ENCODE measurements at places on chromosomes 7 and 10. TPM values are rescaled to one million over a fixed set of nuclear protein-coding genes. Genes with fewer than 3 reads are reported as not detected.
A peak's percentile ranks its signal among the peaks of the same experiment; 100 is the strongest.

GRCh38 chr7:101094791-101095375 is 9.6 kb downstream of the TRIM56 start:
- H3K4me3 ChIP-seq = no peak overlapping the region
- peak overlapping the region; percentile 64 for H3K27ac ChIP-seq
- DNase-seq = peak; percentile 47
- H3K36me3 ChIP-seq = no peaks in the 10 kb centered on the region

Gene SH2D4B
- total RNA-seq = not detected

- no peaks in the 10 kb centered on the region for H3K27me3 ChIP-seq
- H3K27ac ChIP-seq = no peak overlapping the region
- no peaks in the 10 kb centered on the region for H3K4me1 ChIP-seq
Measured at GRCh38 chr10:64813391-64813790, 1292.2 kb downstream of the REEP3 start.

GRCh38 chr10:101400585-101400984 is 46.6 kb downstream of the BTRC start:
- no peaks in the 10 kb centered on the region for H3K27me3 ChIP-seq
- DNase-seq = no peak
- H3K4me1 ChIP-seq = peaks cover 11% of the 10 kb centered on the region
- no peak overlapping the region for H3K4me3 ChIP-seq
- no peaks in the 10 kb centered on the region for H3K36me3 ChIP-seq

DNA sequence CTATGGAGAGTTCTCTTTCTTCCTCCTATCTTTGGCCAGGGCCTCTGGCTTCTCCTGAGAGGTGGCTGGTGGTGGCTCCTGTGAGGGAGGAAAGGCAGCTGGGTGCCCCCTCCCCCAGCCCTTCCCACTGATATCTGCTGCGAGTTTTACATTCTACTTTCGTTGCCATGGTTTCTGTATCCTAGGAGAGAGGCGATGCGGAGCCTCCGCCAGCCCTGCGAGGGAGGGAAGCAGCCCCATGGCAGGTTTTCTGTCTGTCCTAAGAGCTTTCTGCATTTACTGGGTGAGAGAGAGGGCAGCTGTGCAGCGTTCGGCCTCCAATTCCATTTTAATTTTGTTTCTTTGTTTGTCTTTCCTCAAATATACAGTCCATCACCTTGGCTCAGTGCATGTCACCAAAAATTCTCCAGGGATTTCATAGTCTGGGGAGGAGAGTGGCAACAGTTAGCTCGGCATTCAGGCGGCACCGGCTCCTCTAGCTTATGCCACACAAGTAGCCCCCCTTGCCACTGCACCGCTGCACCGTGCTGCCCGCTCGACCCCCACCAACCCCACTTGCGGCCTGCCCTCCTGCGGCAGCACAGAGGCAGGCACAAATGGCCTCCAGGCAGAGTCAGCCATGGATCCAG is 20.4 kb downstream of the DNAJB12 start:
- H3K27me3 ChIP-seq = no peaks in the 10 kb centered on the region
- no peak overlapping the region for H3K4me3 ChIP-seq
- H3K27ac ChIP-seq = peak overlapping the region; percentile 98
- no peak for DNase-seq

- no peak overlapping the region for H3K27ac ChIP-seq
- no peaks in the 10 kb centered on the region for H3K27me3 ChIP-seq
- DNase-seq = no peak
- peaks cover 25% of the 10 kb centered on the region for H3K4me1 ChIP-seq
Measured at GRCh38 chr7:1927937-1928644, 258.0 kb downstream of the ELFN1 start.

DNA sequence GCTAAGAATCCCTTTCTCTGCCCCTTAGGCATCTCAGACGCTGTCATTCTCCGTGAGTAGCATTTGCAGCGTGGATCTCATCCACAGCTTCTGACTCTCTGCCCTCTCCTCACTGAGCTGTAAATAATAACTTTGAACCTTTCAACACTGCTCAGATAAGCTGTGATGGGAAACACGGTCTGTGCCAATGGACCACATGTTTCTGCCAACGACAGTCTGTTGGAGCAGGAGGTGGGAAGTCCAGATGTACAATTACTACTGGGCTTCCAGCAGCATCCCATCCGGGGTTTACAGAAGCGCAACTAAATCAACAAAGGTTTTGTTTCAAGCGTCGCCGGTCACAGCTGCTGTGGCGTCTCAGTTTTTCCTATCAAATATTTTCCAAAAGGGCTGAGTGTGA is 1110.6 kb downstream of the TYW1 start:
- H3K36me3 ChIP-seq = no peaks in the 10 kb centered on the region
- H3K4me3 ChIP-seq = no peak overlapping the region
- no peak for DNase-seq
- no peak overlapping the region for H3K27ac ChIP-seq
- H3K4me1 ChIP-seq = no peaks in the 10 kb centered on the region

Gene ITGA8
- total RNA-seq = 5.5 TPM

- no peaks in the 10 kb centered on the region for H3K36me3 ChIP-seq
- H3K4me3 ChIP-seq = no peak overlapping the region
- no peak overlapping the region for H3K27ac ChIP-seq
Measured at GRCh38 chr10:86357041-86357440, 9.6 kb downstream of the GRID1 start.

Gene FRMD4A
- 39.8 TPM for total RNA-seq

Gene TWNK
- 5.0 TPM for total RNA-seq

DNA sequence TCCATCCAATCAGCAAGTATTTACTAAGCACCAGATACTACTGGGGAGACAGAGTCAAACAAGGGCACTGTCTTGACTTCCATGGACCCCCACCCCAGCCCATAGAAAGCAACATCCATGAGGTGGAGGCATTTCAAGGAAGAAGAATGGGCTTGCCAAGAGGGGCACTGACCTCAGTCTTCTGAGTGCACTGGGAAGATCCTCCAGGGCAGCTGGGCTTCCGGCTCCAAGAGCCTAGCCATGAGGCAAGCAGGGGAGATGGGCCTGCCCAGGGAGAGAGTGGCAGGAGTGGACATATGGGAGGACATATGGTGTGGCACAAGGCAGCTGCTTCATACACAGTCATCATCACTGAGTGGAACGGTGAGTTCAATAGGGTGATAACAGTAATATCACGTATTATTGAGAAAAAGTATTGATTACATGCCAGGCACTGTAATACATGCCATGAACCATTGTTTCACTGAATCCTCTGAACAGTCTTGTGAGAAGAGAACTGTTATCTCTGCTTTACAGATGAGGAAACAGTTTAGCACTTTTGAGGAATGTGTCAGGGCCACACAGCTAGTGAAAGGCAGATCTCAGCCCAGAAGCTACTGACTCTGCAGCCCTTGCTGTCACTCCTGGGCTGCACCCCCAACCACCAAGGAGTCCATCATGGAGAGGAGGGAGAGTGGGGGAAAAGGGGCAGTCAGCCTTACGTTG is 331.7 kb upstream of the ZMIZ1 start:
- H3K27ac ChIP-seq = no peak overlapping the region
- H3K36me3 ChIP-seq = no peaks in the 10 kb centered on the region
- no peak for DNase-seq
- peaks cover 15% of the 10 kb centered on the region for H3K4me1 ChIP-seq
- H3K27me3 ChIP-seq = no peaks in the 10 kb centered on the region

DNA sequence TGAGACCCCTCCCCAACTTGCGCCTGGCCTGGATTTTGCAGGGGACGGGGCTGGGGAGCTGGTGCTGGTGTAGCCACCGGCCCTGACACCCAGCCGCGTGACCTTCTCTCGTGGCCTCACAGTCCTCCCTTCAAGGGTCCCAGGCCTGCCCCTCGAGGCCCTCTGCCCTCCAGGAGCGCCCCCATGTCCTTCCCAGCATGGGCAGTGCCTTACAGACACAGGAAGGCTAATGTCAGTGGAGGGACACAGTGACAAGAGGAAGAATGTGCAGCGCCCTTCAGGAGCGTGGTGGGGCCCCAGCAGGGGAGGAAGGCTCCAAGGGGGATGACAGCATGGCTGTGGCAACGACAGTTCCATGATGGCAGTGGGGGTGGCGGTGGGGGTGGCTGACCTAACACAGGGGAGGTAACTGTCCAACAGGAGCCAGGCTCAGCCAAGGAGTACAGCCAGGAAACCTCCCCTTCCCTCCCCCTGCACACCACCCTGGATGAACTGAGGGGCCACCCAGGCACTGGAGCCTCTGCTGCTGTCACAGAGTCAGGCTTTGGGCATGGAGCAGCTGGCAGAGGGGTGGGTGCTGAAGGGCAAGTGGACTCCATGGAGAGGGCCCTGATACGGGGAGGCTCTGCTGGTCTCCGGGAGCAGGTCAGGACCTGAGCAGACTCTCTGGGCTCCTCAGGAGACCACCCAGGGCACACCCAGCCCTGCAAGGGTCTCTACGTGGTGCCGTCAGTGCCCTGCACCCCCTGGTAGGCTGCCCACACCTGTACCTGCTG is 76.0 kb upstream of the RET start:
- H3K4me1 ChIP-seq = no peaks in the 10 kb centered on the region
- H3K27me3 ChIP-seq = no peaks in the 10 kb centered on the region
- no peaks in the 10 kb centered on the region for H3K36me3 ChIP-seq
- no peak overlapping the region for H3K27ac ChIP-seq
- no peak for DNase-seq
- no peak overlapping the region for H3K4me3 ChIP-seq

DNA sequence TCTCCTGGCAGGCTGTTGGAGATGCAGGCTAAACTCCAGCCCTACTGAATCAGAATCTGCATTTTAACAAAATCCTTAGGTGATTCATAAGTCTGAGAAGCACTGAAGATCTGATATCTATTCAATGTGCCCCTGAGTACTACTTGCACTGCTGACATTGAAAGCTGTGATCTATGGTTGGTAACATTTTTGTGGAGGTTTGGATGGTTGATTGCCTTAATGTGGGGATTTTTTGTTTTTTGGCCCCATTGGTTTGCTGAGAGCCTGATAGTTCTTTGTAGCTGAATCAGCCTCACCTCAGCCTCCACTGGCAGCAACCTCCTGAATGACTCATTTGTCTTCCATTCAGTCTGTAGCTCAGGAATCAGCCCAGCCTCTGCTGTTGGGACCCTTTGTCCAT is 14.7 kb upstream of the LRRN3 start:
- peaks cover 3% of the 10 kb centered on the region for H3K4me1 ChIP-seq
- no peak overlapping the region for H3K4me3 ChIP-seq
- H3K27me3 ChIP-seq = no peaks in the 10 kb centered on the region
- no peak for DNase-seq

GRCh38 chr10:30553018-30553625 is 76.4 kb downstream of the LYZL2 start:
- DNase-seq = no peak
- H3K36me3 ChIP-seq = no peaks in the 10 kb centered on the region
- H3K27ac ChIP-seq = peak overlapping the region; percentile 73
- no peak overlapping the region for H3K4me3 ChIP-seq
- H3K4me1 ChIP-seq = no peaks in the 10 kb centered on the region

DNA sequence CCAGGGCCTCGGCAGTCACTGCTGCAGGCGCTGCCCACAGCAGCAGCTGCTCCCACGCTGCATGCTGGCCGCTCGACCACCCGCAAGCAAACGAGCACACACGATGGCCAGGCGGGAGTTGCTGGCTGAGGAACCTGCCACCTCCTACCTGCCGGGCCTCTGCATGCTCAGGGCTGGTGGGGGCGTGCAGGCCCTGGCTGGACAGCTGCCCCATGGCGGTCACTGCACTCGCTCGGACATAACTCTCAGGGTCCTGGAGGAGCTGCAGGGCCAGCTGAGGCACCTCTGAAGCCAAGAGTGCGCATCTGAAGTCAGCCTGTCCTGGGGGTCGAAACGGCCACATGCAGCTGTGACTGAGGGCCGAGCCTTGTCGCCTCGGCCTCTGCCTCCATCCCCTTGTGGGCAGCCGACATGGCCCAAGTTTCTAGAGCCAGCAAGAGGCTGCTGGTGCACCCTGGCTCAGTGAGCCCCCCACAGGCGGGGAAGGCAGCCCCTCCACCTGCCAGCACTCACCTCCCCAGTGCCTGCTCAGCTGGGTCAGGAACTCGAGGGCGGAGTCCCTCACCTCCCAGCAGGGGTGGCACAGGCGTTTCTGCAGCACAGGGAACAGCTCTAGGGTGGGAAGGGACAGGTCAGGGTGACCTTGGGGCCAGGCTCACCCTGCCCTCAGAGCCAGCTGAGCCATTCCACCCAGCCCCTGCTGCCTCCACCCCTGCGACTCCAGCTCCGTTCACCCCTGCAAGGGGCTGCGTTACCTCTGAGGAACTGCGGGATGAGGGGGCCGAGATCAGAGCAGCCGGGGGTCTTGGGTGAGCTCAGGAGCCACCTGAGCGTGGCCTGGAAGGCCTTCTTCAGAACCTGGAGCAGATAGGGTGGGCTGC is 16.1 kb downstream of the BRAT1 start:
- no peaks in the 10 kb centered on the region for H3K27me3 ChIP-seq
- DNase-seq = no peak
- no peak overlapping the region for H3K27ac ChIP-seq
- H3K4me1 ChIP-seq = no peaks in the 10 kb centered on the region

Gene IFIT1B
- total RNA-seq = not detected

Gene EPHA1
- 0.87 TPM for total RNA-seq

Gene ABCA13
- 3.9 TPM for total RNA-seq

GRCh38 chr10:110773693-110774068 is 98.0 kb upstream of the PDCD4 start:
- H3K36me3 ChIP-seq = no peaks in the 10 kb centered on the region
- no peak overlapping the region for H3K27ac ChIP-seq
- no peak for DNase-seq
- no peaks in the 10 kb centered on the region for H3K27me3 ChIP-seq
- no peaks in the 10 kb centered on the region for H3K4me1 ChIP-seq
- no peak overlapping the region for H3K4me3 ChIP-seq

Gene ADO
- 50.5 TPM for total RNA-seq

GRCh38 chr7:1665549-1666316 is 4.3 kb upstream of the ELFN1 start:
- no peak for DNase-seq
- H3K4me3 ChIP-seq = peak overlapping the region; percentile 53
- H3K36me3 ChIP-seq = no peaks in the 10 kb centered on the region
- H3K27me3 ChIP-seq = peaks cover 9% of the 10 kb centered on the region
- peak overlapping the region; percentile 3 for H3K27ac ChIP-seq

Measured in tibial nerve (tissue), 4 donors.